Putamen (tissue), 1 donor: ENCODE measurements at places on chromosomes 7 and 10.

GRCh38 chr7:99876491-99876890 is 342 bp downstream of the OR2AE1 start:
- DNase-seq, result no peak

- DNase-seq, result no peak
Measured at GRCh38 chr7:114048386-114049235, 129.8 kb upstream of the PPP1R3A start.

- DNase-seq, result no peak
Measured at GRCh38 chr10:76010703-76011102, 579.3 kb downstream of the LRMDA start.

- no peak for DNase-seq
Measured at GRCh38 chr10:100447663-100448062, 15.1 kb upstream of the WNT8B start.

DNA sequence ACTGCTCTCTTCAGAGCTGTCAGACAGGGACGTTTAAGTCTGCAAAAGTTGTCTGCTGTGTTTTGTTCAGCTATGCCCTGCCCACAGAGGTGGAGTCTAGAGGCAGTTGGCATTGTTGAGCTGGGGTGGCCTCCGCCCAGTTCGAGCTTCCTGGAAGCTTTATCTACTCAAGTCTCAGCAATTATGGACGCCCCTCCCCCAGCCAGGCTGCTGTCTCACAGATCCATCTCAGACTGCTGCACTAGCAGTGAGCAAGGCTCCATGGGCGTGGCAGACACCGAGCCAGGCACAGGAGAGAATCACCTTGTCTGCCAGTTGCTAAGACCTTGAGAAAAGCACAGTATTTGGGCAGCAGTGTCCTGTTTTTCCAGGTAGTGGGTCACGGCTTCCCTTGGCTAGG is 98.1 kb downstream of the SDHAF3 start:
- no peak for DNase-seq

GRCh38 chr7:24827589-24827988 is 70.3 kb upstream of the GSDME start:
- no peak for DNase-seq

DNA sequence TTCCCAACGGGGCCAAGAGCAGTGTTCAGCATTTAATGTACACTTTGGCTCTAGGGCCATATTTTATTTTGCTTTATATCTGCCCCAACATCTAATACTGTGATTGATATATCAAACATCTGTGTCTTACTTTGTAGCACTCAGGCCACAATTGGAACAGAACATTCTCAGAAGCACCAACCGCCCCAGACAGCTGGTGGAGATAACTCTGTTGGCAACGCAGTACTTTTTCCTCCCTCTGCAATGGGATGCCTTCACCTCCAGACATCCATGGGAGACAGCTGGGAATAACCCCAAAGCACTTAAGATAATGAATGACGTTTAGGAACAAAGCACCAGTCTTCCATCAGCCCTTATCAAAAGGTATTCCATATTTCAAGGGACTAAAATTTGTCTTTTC is 57.4 kb downstream of the PIP4K2A start:
- DNase-seq, result no peak

- no peak for DNase-seq
Measured at GRCh38 chr7:151978616-151979015, 22.4 kb downstream of the GALNTL5 start.

- peak; percentile 6 for DNase-seq
Measured at GRCh38 chr10:34996843-34997242, 93.3 kb downstream of the CUL2 start.

GRCh38 chr10:14567421-14567820 is 207.3 kb downstream of the FAM107B start:
- DNase-seq, result no peak

DNA sequence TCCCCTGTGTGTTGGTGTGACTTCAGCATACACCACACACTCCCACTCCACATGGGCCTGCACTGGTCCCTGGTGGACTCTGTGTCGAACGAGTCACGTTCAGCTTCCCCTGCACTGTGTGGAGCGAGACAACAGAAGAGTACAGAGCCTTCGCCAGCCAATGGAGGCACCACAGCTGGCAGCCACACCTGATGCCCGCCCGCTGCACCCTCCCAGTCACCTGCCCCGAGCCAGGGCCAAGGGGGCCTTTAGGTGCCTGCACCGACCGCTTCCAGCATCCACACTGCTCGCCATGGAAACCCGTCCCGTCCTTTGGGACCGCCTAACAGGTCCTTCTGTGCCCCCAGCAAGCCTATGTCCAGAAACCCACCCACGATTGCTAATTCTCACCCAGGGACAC is 9.2 kb downstream of the FOXL3 start:
- DNase-seq, result no peak

- no peak for DNase-seq
Measured at GRCh38 chr7:116647861-116648260, 24.1 kb upstream of the MET start.

GRCh38 chr10:44473146-44473545 is 88.2 kb upstream of the CXCL12 start:
- no peak for DNase-seq

DNA sequence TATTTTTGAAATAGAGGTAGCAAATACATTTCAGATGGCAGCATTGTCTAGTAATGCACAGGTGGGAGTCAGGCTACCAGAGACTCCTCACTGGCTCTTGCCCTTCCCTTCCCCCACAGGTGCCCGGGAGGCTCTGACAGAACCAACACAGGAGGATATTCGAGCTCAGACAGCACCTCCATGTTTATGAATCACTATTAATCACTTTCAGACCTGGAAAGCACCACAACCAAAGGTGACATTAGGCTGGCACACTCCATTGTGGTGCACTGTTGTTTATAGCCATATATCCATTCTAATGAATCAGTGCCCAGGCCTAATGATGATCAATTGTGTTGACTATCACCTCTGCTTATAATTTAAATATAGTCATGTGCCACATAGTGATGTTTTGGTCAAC is 107.8 kb upstream of the NAMPT start:
- DNase-seq, result no peak

- DNase-seq, result peak; percentile 50
Measured at GRCh38 chr7:44678471-44679179, 70.0 kb upstream of the ZMIZ2 start.
